ENCODE measurements at places on chromosomes 11 and 22.

DNA sequence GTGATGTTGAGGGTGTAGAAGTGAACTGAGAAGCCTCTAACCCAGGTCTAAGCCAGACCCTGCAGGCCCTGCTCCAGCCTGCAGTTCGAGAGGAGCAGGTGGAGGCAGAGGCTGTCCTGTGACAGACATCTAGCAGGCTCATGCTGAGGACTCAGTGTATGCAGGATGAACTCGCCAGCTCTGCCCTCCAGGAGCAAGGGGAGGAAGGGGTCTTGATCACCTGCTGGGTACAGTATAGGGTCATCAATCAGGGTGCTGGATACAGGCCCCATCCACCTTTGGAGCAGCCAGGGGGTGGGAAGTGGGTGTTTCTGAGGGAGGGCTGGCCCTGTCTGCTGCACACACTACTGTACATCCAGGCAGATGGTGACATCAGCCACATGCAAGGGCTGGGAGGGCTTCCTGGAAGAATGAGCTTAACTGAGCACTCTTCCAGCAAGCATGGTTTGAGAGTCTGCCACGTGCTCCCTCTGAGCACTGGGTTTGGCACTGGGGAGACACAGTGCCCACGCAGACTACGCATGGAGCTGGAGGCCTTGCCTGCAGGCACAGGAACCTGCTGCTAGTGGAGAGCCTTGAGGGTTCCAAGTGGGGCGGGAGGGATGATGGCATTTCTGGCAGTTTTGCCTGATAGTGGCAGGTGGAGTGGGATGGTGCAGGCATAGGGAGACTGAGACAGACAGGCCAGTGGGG, 9.2 kb downstream of the MAPK8IP1 start:
- DNase-seq, result no peak

- peak; percentile 63 for DNase-seq
These were observed 57.5 kb downstream of the BTG4 start for GRCh38 chr11:111454561-111455192.

DNA sequence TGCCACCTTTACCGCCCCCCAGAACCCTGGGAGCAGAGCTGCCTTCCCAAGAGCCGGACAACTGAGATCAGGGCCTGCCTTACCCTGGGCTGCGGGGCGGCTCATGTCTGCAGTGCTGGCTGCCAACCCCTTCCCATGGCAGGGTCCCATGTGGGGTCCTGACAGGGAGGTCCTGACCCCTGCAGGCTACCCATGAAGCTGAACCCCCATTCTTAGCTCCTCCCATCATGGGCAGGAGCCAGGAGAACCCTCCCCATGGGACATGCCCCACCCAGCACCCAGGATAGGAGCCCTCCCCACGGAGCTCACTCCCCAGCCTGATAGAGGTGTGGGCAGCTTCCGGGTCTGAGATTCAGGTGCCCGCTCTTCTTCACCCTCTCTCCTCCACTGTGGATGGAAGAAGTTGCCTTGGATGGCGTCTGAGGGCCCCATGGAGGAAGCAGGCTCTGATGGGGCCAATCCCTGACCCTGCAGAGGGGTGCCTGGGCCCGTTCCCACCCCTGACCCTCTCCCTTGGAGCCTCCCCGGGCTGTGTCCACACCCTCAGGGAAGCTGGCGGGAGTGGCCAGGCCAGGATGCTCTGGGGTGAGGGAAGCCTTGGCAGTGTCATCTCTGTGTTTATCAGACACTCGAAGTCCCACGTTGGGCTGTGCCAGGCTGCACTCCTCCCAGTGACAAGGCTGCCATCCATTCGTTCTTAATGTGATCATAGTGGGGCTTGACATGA, 1508.2 kb downstream of the BRD1 start:
- DNase-seq, result no peak

GRCh38 chr22:21636629-21637218, 4.2 kb downstream of the CCDC116 start:
- DNase-seq, result no peak

- DNase-seq, result no peak
These were observed 85.2 kb upstream of the SCUBE2 start for GRCh38 chr11:9176550-9176949.

DNA sequence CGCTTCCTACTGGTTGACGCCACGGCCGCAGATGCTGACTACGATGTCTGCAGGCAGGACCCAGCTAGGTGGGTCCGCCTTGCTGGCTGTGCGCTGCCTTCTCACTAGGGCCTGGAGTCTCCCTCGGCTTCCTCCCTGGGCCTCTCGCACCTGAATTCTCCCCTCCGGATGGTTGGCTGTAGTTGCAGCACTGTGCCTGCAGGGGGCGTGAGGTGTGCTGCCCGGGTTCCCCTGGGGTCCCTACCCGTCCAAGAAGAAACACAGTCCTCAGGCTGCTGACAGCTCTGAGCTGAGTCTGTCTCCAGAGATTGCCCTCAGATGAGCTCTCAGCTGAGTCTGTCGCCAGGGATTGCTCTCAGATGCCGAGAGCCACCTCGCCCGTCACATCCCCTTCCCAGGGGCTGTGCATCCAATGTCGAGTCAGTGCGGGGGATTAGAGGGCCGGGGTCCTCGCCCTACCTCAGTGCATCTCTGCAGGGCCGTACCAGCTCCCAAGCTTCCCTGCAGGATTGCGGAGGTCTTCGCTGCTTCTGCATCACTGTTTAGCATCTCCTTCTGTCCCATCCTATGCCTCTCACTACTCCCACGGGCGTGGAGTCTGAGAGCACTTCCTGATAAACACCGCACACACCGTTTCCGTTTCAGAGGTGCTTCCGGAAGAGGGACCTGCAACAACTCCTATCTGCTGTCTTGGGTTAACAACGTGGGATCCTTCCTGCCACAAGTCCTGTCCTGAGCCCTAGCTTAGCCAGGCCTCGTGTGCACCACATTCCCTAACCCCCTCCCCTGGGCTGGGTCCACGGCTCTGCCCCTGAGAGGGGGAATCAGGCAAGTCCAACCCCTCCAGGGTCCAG, 196.9 kb downstream of the CSNK2A3 start:
- DNase-seq, result peak; percentile 49

- no peak for DNase-seq
These were observed 9.6 kb upstream of the SC5D start for GRCh38 chr11:121282886-121283502.

DNA sequence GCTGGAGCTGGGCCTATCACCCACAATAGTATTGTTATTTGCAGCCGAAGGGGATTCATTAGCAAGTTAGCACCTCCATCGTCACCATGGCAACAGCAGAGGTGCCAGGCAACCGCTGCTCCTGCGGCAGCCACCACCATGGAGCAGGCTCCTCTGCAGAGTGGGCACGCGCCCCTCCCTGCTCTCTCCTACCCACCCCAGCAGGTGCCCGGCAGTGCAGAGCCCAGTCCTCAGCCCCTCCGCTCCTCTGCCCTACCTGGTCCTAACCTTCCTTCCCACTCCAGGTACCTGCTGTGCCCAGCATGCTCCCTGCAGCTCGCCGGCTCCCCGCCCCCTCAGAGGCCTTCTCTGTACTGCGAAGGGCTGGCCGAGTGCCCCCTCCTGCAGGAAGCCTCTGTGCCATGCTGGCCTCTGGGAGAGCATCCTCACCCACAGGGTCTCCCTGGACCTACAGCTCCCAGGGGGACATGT, 3.6 kb downstream of the DUSP8 start:
- DNase-seq, result no peak
